Hematopoietic multipotent progenitor cell treated with erythropoietin and hydrocortisone succinate and interleukin-3 and kit ligand, for 15 days (in vitro differentiated cells): ENCODE measurements at places on chromosomes 4 and X.

- no peak for DNase-seq
These were observed 194.9 kb downstream of the HS6ST2 start for GRCh38 chrX:132763528-132763927.

DNA sequence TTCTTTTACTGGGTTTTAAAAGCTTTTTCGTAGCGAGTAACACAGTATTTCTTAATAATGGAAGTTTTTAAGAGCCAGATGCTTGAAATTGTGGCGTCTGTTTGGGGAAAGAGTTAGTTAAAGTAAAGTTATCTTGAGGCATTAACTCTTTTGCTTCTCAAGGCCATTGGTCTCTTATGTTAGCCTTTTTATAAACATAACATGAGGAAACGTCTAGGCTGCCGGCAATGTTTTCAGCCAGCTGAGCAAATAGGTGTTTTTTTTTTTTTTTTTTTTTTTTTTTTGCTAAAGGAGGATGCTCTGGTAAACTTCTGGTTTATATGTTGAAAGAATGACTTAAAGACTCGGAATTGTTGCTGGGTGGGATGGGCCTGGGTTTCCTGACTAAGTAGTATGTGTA lies 51.1 kb upstream of the RBMX start:
- DNase-seq, result no peak

DNA sequence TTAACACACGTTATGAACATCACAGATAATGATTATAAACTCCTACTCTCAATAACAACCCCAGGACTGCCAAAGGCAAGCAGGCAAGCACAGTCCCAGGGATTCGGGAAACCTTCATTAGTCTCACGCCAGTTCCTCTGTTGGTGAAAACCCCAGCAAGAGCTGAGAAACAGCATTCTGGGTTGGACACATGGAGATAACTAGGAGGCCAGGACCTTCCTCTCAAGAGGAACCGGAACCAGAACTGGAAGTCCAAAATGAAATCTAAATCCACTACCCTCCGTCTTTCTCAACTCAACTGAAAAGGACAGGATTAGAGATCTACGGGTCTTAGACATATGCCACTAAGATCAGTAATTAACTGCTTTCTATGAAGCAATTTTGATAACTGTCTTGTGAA lies 3.8 kb downstream of the VEGFC start:
- DNase-seq, result no peak

DNA sequence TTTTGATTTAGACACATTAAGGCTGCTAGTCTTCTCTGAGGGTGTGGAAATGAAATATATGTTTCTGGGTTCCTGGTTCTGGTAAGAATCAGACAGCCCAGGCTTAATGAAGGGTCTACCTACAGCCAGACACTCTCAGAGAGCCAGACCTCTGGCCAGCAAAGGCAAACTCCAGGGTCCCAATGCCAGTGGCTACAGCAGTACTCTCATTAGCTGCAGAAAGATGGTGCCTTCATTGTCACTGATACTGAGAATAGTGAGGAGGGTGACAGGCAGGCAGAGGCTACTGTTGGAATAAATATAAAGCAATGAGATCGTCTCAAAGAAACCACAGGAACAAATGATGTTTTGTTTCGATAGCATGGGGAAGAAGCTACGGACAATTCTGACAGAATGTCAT lies 437.6 kb downstream of the GPM6A start:
- no peak for DNase-seq

DNA sequence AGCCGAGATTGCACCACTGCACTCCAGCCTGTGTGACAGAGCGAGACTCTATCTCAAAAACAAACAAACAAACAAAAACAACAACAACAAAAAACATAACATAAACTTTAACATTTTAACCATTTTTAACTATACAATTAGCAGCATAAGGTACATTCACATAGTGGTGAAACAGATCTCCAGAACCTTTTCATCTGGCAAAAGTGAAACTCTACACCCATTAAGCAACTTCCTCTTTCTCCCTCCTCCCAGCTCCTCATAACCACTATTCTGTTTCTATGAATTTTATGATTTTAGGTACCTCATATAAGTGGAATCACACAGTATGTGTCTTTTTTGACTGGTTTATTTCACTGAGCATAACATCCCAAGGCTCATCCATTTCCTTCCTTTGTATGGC lies 103.6 kb downstream of the FAM13A start:
- DNase-seq, result no peak

- DNase-seq, result no peak
These were observed 14.1 kb upstream of the USO1 start for GRCh38 chr4:75710246-75710645.

- DNase-seq, result no peak
These were observed 30.2 kb downstream of the PPP2R3B start for GRCh38 chrX:356385-357034.

DNA sequence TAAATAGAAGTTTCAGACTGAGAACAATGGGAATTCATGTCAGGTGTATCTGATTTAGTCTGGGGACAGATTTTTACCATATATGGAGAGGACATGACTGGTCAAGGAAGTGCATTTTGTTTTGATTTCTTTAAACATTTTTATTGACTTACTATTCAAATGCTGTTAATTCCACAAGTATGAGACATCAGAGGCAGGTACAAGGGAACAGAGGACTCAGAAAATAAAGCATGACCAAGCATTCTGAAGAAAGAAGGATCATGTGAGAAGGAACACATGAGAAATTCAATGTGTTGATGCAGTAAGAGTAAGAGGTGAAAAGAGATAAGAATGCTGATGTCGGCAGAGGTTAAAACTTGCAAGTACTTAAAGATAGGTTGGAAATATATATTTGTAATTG lies 1452.6 kb downstream of the PCDH7 start:
- no peak for DNase-seq

- peak; percentile 85 for DNase-seq
These were observed 1.6 kb downstream of the MSL3 start for GRCh38 chrX:11759461-11760311.

GRCh38 chrX:133325422-133325821 lies 89.9 kb downstream of the GPC4 start:
- no peak for DNase-seq

- DNase-seq, result no peak
These were observed 35.1 kb downstream of the KLF3 start for GRCh38 chr4:38699112-38699511.

- DNase-seq, result no peak
These were observed 28.7 kb downstream of the RS1 start for GRCh38 chrX:18643243-18643642.

- DNase-seq, result no peak
These were observed 28.8 kb upstream of the PLCXD1 start for GRCh38 chrX:252244-252956.

- DNase-seq, result no peak
These were observed 49.5 kb downstream of the SLIT2 start for GRCh38 chr4:20301161-20301560.

DNA sequence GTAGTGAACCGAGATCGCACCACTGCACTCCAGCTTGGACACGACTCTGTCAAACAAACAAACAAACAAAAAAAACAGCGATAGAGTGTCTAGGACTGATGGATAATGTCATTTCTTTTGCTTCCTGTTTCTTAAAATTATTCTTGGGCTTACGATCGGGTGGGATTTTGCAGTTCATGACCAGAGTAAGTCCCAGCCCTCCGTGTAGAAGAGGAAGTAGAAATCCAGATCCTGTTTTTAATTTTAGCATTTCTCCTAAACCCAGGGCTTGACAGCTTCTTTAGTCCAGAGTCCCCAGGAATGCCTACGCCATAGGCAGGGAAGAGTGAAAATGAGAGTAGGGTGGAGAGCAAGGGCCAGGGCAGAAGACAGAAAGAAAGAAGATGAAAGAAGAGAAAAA lies 94.3 kb downstream of the HPRT1 start:
- no peak for DNase-seq
